Activated CD4-positive, alpha-beta T cell treated with anti-CD3 and anti-CD28 coated beads, Interleukin-10, Interleukin-2, amounts not matched to agents 100 ng/mL and 50 ng/mL, durations not matched to agents 16 hours and 8 hours (primary cell): ENCODE measurements at places on chromosomes 1 and 21.

- no peak for DNase-seq
Observed at GRCh38 chr1:183126528-183126927, 59.5 kb upstream of the LAMC2 start.

GRCh38 chr1:217910791-217911320 lies 279.7 kb downstream of the SPATA17 start:
- DNase-seq, result no peak

GRCh38 chr1:165914136-165914798 lies 86.9 kb downstream of the UCK2 start:
- DNase-seq, result peak; percentile 69

GRCh38 chr1:228157729-228158126 lies 7.9 kb upstream of the IBA57 start:
- no peak for DNase-seq

DNA sequence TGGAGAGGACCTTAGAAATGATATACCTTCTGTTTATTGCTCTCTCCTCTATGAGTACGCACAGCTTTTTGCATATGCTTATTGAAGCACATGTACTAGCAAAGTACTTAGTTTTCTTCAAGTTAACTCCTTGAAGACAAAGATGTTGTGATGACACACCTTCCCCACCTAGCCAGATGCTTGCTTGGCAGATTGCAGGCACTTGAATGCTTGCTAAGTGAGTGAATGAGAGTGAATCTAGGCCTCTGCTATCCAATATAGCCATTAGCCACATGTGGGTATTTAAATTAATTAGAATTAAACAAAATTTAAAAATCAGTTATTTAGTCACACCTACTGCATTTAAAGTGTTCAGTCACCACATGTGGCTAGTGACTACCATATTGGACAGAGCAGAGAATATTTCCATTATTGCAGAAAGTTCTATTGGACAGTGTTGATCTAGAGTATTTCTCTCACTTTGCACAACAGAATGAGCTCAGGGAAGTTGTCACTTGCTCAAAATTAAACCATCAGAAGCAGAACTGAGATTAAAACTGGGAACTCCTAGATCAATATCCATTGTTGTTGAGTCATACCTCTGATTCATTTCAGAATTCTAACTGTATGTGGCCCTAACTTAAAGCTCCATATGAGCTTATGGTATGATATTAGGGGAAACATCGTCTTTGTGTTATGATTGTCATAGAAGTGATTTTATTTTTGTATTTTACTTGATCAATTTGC lies 8.6 kb upstream of the EEIG2 start:
- peak; percentile 81 for DNase-seq
